GM20000 (cell line): ENCODE measurements at places on chromosomes 1 and 21.

- DNase-seq, result no peak
Observed at GRCh38 chr1:30325999-30326398, 397.4 kb downstream of the MATN1 start.

- peak; percentile 26 for DNase-seq
Observed at GRCh38 chr1:108557296-108557695, 2.6 kb upstream of the EEIG2 start.

GRCh38 chr21:35467566-35467965 lies 418.5 kb upstream of the RUNX1 start:
- no peak for DNase-seq

DNA sequence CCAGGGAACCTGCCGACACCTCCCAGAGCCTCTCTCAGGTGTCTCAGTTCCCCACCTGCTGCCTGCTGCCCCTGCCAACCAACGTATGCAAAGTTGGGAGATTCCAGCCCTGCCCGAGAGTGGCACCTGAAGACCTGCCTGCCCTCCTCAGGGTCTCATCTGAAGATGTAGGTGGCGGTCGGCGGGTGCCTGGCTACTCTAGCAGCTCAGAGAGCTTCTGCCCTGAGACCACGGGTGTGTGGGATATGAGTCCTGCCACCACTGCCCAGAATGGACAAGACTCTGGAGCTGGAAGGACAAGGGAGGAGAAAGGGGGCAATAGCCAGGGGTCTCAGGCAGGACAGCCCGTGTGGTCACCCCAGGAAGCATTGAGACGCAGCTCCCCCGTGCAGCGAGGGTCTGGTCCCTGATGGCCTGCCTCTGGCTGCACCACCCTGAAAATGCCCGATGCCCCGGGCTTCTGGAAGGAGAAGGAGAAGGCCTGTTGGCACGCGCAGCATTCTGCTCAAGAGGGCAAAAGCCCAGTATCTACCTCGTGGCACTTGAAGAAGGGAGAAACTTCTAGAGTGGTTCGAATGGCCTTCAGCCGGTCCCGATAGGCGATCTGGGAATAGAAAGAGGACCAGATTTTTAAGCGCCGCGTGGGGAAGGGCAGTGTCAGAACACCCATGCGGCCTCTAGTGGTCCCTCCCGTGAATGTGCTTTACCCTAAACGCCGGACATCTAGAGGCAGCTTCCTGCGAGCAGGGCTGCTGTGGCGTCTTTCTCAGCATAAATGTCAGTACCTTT lies 88.8 kb downstream of the STUM start:
- no peak for DNase-seq

- no peak for DNase-seq
Observed at GRCh38 chr1:181989261-181989920, 72.1 kb downstream of the ZNF648 start.

GRCh38 chr1:172867216-172867818 lies 183.4 kb downstream of the TNFSF18 start:
- no peak for DNase-seq

- no peak for DNase-seq
Observed at GRCh38 chr21:38402291-38402690, 96.0 kb downstream of the ERG start.

- peak; percentile 92 for DNase-seq
Observed at GRCh38 chr1:39788758-39789570, at the start of gene BMP8B. Gene BMP8B, minus strand, starts transcription at chr1:39788865. Its CDS starts 380 bp downstream, at chr1:39788485.

- DNase-seq, result no peak
Observed at GRCh38 chr1:243433737-243434370, 178.0 kb downstream of the SDCCAG8 start.

- DNase-seq, result no peak
Observed at GRCh38 chr1:68464891-68465290, 15.1 kb upstream of the RPE65 start.

DNA sequence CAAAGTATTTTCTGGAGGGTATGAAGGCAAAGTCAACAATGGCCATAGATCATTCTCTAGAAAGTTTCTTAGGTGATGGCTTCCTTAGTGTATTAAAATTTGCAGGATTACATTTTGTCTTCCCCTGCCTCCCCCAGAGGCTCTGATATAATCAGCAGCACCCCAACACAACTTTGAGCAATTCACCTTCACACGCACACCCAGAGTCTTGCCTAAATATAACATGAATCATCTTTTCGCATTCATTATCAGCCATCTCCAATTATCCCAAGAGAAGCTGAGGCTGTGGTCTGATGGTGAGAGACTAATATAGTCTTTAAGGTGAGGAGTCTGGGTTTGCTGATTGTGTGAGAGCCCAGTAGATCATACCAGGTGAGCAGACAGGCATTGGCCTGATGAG lies 343.0 kb downstream of the RRAGC start:
- DNase-seq, result no peak

- no peak for DNase-seq
Observed at GRCh38 chr1:41485605-41486004, 1.1 kb upstream of the EDN2 start.

DNA sequence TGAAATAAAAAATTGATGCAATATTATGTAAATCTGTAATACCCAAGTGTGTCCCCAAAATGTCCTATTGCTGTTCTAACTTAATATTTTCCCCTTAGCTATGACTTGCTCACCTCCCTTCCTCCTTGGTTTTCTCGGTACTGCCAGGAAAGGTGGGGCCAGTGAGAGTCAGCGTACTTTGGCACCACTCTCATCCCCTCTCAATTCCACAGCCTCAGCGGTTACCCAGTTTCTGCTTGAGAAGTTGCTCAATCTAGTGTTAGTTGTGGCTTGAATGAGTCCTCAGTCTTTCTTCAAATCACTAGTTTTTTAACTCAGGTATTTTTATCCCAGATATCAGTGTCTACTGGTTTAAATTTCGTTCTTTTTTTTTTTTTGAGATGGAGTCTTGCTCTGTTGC lies 32.3 kb downstream of the BCAS2 start:
- DNase-seq, result no peak

DNA sequence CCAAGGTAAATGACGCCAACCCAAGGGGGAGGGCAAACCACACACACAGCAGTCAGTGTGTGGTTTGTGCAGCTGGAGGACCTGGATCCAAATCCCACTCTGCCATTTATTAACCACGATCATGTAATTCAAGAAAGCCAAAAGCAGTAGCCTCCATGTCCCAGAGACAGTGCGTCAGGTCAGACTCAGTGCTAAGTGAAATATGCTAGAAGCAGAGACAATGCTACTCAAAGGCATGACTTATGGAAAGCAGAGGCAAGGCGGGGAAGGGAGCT lies 13.6 kb downstream of the TTC39A start:
- no peak for DNase-seq

GRCh38 chr1:97677702-97678101 lies 243.1 kb downstream of the DPYD start:
- no peak for DNase-seq

DNA sequence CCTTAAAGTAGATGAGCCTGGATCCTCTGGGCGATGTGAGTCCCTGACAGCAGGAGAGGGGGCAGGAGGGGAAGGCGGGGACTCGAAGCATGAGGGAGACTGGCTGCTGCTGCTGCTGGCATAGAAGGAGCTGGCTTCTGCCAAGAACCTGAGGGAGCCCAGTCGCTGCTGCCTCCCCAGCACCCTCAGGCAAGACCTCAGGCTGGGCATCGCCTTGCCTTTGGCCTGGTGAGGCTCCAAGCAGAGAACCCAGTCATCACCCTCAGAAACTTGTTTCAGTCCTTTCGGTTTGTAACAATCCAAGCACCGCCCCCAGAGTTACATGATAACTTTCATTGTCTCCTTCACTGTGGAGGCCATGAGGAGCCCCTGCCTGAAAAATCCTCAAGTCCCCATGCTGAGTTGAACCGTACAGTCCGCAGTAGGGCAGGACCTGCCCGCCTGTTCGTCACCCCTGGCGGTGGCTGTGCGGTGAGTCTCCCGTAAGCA lies 38.8 kb downstream of the POFUT2 start:
- DNase-seq, result no peak

DNA sequence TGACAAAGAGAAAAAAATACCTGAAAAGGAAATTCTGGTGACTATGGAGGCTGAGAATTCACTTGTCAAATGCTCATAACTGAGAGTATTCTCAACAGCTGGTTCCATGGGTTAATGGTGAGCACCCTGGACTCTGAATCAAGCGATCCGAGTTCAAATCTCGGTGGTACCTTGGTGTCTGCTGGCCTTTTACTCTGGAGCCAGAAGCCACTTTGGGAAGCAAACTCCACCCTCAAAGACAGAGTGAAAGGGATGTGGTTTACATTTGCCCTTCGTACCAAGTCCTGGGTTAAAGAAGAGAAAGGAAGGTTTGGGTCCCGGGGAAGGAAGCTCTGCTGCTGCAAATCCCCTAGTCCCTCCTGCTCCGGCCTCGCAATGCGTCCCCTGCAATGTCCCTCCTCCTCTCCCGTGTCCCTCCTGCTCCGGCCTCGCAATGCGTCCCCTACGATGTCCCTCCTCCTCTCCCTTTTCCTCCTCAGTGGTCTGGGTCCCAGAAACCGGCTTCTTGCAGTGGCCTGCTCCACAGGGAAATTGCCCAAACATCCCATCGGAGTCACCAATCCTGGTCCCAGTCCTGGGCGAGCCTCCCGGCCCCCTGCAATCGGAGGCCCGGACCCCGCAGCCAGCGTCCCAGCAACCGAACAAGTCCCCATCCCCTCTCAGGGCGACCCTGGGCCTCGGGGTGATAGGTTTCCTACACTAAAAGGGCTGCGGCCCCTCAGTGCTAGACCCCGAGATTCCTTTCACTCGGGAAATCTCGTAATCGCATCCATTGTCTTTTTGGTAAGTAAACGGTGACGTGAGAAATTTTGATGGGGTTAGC lies 129.4 kb downstream of the PPIAL4G start:
- DNase-seq, result peak; percentile 26

DNA sequence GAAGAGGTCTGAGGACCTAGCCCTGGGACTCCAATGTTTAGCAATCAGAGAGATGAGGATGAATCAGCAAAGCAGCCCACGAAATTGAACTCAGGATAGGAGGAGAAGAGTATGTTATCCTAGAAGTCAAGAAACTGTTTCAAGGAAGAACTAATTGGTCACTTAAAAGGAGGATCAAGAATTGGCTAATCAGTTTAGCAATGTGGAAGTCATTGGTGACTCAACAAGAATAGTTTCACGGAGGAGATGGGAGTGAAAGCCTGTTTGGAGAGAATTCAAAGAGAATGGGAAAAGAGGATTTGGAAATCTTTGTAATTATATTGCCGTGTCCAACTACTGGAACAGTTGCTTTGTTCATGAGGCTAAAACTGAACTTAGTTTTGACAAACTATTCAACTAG lies 7.4 kb downstream of the HMCN1 start:
- DNase-seq, result no peak
